ENCODE measurements at places on chromosomes 2 and 18.

- peak; percentile 15 for DNase-seq
These were observed 371.3 kb downstream of the SLC4A3 start for GRCh38 chr2:219998714-219999227.

DNA sequence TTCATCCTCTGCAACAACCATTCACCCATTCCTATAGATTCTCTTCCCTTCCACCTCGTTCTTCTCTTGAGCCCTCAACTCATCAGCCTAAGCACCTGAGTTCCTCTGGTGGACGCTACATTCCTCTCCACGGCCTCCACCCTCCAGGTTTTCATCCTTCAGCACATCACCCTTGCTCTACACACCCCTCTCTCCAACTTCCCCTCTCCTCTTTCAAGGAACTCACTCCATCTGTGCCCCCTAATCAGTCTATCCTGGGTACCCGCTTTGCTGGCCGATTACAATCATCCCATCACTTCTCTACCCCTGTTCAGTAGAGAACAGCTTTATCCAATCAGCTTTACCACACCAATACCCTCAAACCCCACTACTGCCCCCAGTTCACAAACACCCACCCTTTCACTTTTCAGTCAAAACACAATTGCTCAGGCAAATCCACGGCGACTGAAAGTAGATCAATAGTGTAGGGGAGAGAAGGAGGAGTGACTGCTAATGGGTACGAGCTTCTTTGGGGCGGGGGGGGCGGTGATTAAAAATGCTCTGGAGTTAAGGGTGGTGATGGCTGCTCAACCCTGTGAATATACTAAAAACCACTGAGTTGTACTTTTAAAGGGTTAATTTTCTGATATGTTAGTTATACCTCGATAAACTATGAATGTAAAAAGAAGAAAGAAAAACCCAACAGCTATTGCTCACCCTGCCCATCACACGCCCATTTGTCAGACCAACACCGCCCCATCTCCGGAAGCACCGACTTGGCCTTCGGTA is 857 bp downstream of the DYM start:
- peak; percentile 30 for DNase-seq

GRCh38 chr2:79993144-79993543 is 311.4 kb downstream of the LRRTM1 start:
- DNase-seq: no peak

GRCh38 chr2:70094171-70094977 is 7.1 kb downstream of the PCBP1 start:
- DNase-seq: no peak

GRCh38 chr2:240304746-240305161 is 130.7 kb upstream of the GPC1 start:
- DNase-seq: no peak

DNA sequence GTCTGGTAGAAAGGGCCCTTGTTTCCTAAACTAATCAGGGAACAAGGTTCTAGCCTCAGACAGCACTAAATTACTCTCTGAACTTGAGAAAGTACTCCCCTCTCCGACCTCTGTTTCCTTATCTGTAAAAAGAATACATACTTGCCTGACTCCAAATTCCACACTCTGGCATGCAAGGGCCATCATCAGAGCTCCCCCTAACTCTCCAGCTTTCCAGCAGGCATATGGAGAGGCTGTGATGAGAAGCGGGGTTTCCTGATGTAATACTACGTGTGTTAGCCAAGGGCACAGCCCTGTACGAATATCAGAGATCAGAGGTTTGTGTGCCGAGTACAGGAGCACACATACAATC is 1.8 kb upstream of the EVA1A start:
- DNase-seq: no peak

- DNase-seq: no peak
These were observed 12.1 kb downstream of the TFPI start for GRCh38 chr2:187542123-187542522.
